ENCODE measurements at places on chromosomes 12 and 14. TPM values are rescaled to one million over a fixed set of nuclear protein-coding genes. Genes with fewer than 3 reads are reported as not detected.

Gene FANCM
- total RNA-seq = 5.0 TPM

Gene BCL7A
- 2.8 TPM for total RNA-seq

Gene PSMB5
- 218 TPM for total RNA-seq

Gene ACSS3
- 12.2 TPM for total RNA-seq

Gene GLI1
- 0.86 TPM for total RNA-seq

Gene P2RX7
- 0.47 TPM for total RNA-seq

All from bronchial smooth muscle cell (primary cell).